ENCODE measurements at places on chromosomes 7 and 10.

DNA sequence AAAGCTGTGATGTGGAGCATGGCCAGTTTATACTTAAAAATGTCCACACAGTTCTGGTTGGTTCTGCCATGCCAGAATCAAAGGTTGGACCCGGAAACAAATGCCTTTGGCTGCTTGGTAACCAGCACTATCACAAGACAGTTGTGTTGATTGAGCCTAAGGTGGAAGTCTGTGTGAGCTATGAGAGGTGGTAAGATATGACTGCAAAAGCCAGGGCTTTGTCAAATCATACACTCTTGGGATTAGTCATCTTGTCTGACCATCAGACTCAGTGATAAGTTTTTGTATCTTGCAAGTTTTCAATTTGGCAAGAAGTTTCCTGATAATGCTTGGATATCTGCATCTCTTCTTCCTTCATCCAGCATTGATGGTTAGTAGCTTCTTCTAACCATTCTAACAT is 35.5 kb downstream of the GPR141 start:
- no peak for DNase-seq

- DNase-seq = no peak
Measured at GRCh38 chr10:16952080-16952479, 134.9 kb upstream of the RSU1 start.

GRCh38 chr7:104878577-104878976 is 135.4 kb upstream of the KMT2E start:
- DNase-seq = no peak

DNA sequence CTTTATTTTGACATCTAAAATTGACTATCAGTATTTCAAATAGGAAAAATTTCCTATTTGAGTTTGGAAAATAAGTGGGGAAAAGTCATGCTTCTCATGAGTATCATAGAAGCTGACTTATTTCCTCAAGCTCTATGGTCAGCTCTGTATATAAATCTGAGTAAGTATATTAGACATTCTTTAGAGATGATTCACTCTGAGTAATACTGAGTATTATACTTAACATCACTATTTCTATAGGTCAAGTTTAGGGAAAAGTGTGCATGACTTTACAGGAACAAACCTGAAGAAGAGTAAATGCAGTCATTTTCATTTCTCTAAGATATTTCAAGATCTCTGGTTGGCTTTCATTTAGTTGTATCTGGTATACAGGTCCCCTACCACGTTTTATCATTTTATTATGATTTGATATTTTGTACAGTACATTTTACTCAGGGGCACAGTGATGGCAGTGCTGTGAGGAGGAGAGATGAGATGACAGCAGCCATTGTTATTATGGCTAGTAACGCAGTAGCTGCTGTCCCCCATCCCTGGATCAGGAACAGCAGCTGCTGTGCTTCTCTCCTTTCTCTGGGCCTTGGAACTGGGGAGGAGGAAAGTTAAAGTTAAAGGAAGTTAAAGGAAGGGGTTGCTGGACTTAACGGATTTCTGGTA is 15.2 kb downstream of the SND1 start:
- peak; percentile 58 for DNase-seq

- no peak for DNase-seq
Measured at GRCh38 chr10:33174674-33175434, 159.6 kb downstream of the NRP1 start.

DNA sequence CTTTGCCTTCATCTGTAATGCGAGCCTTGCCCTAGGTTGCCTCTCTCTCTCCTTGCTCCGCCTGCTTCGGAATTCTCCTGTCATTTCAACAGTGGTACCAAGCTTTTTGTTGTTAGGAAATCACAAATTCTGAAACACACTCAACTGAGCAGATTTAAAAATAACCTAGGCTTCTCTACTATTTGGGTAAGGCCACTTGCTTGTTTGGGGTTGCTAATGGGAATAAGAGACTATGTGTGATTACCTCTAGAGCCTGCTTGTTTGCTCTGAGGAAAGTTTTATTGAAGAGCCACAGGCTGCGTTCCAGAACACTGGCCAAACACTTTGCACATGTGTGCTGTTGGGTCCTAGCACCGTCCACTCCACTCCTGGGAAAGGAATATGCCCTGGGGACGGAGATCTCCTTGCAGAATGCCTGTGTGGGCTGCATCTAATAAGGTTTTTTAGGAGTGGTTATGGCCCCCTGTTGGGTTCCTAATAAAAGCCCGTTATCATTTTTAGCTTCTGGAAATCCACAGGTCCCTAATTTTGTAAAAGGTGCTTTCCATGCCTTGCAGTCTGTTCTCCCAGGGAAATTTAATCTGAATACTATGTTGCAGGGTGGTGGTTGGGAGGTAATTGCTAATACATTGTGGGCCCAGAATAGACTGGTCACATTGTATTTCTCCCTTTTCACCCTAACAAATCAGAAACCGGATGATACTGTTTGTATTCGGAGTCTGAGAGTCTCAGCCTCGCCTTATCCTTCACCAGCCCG is 68.7 kb upstream of the KLF6 start:
- no peak for DNase-seq

DNA sequence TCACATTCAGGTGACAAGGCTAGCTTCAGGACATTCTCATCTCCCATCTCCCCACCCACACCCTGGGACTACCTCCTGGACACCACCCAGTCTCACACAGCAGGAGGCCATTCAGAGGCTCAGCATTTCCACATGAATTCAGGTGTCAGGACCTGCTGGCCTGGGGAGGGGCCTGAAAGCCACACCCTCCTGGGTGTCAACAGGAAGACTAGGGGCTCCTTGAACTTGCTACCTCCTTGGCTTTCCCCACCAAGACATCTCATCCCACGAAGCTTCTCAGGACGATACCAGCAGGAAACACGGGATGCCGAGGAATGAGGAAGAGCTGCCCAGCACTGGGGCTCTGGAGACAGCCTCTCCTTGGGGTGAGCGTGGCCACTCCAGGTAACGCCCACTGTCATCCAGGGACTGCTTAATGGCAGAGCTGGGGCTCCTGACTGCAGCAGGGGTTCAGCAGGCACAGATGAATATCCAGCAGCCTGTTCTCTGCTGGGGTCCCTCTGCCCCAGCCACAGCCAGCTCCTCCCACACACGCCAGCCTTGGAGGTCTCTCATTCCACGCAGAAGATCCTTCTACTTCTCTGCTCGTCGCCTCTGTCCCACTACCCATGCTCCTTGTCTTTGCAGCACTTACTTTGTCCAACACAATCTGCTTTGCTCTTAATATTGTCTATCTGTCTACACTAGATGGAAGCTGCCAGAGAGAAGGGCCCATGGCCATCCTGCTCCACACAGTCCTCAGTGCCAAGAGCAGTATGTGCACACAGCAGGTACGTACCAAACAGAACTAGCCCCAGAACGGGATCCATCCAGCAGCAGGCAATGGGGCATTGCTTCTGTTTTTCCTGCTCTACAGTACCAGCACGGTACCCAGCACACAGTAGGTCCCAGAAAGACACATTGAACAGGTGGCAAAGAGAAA is 88.7 kb downstream of the FAM53B start:
- no peak for DNase-seq

Data from LoVo (cell line).